ENCODE measurements at places on chromosomes 6 and 20.

- DNase-seq: no peak
Observed at GRCh38 chr6:30787954-30788353, 43.6 kb upstream of the IER3 start.

GRCh38 chr6:9399916-9400315 lies 964.6 kb upstream of the SLC35B3 start:
- no peak for DNase-seq

DNA sequence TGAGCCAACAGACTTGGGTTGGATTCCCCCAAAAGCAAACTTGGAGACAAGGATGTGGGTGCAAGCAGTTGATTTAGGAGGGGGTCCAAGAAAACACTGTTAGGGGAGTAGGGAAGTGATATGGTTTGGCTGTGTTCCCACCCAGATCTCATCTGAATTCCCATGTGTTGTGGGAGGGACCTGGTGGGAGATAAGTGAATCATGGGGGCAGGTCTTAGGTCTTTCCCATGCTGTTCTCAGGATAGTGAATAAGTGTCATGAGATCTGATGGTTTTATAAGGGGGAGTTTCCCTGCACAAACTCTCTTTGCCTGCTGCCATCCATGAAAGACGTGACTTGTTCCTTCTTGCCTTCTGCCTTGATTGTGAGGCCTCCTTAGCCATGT lies 542.6 kb downstream of the DHX35 start:
- no peak for DNase-seq

DNA sequence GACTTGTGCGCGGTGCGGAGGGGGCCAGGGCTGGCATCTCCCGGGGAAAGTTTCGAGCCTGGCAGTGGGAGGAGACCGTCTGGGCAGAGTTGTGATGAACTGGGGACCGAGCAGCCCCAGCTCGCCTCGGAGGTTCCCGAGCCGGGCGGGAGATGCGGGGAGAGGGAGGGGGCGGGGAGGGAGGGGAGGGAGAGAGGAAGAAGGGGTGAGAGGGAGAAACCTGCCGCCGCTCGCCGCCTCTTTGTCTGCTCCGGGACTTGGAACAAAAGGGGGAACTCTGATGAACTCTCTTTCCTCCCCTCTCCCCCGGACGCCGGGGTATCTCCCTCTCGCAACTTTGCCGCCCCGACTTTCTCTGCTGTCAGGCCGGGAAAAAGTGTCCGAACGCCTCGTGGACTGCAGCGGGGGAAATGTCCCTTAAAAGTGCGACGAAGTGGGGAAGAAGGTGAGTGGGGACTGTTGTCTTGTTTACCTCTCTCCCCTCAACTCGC lies 72.7 kb downstream of the SOX4 start:
- no peak for DNase-seq

GRCh38 chr6:4971851-4972250 lies 32.0 kb downstream of the RPP40 start:
- no peak for DNase-seq

DNA sequence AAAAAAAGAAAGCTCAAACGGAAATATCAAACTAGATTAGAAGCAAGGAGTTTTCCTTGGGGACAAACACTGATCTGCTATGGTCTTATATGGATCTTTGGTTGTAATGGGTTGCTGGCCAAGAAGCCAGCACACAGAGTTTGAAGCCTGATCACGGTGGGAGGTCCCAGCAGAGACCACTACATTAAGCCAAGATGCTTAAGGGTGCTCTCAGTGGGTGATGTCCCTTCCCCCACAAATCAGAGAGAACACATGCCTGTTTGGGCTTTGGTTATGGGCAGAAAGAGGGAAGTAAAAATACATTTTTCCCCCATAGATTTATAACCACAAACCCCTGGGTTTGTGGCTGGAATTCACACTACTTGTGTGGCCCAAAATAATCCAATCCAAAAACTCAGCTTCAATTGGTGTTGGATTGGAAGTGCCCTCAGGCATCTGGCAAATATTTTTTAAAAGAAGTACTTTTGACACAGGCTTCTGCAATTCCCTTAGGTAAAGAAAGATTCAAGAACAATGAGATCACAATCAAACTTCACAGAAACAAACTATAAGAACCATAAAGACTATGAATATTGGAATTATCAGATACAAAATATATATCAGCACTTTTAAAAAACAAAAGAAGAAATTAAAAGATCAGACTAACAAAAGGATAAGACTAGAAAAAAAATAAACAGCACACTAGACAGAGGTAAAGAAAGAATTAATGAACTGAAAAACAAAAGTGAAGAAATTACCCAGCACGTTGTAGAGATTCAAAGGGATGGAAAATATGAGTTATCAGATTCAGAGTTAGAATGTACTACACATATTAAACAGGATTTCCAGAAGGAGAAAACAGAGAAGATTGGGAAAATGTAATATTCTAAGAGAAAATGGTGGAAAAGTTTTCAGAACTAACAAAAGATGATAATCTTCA lies 44.7 kb downstream of the ESF1 start:
- DNase-seq: no peak

Data from DMS153 (cell line).